Breast epithelium (tissue), 4 donors: ENCODE measurements at places on chromosomes 16 and 17.

GRCh38 chr17:76281573-76282371, 16.6 kb downstream of the UBALD2 start:
- no peak for DNase-seq

DNA sequence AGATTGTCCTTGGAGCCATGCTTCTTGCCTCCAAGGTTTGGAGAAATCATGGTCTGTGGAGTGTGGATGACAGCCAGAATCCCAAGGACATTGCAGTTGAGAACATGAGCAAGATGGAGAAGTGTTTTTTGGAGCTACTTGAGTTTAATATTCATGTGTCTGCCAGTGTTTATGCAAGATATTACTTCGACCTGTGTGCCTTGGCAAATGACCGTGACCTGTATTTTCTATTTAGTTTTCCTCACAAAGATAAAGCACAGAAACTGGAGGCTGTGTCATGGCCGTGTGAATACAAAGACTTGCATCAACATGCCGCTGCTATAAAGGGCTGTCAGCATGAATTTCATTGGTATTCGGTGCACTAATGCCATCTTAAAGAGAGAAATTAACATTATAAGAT, 9.0 kb downstream of the GGA2 start:
- no peak for DNase-seq

- DNase-seq: no peak
Measured at GRCh38 chr16:85372627-85373372, 240.3 kb upstream of the GSE1 start.

GRCh38 chr17:50029185-50029584, 26.7 kb upstream of the ITGA3 start:
- no peak for DNase-seq

DNA sequence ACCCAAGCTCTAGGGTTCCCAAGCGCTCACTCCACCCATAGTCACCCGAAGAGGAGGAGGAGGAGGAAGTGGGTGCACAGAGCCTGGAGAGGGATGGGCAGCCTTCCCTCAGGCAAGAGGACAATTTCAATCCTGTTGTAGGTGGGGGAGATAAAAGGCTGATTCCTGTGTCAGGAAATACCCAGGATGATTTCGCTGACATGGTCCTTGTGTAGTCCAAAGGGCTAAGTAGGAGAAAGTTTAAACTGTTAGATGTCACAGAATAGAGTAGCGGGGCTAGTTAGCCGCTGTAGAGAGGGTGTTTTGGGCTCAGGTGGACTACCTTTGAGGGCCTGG, 1.3 kb upstream of the EXOC7 start:
- DNase-seq: no peak

- no peak for DNase-seq
Measured at GRCh38 chr17:37092071-37092470, 143.3 kb downstream of the AATF start.

DNA sequence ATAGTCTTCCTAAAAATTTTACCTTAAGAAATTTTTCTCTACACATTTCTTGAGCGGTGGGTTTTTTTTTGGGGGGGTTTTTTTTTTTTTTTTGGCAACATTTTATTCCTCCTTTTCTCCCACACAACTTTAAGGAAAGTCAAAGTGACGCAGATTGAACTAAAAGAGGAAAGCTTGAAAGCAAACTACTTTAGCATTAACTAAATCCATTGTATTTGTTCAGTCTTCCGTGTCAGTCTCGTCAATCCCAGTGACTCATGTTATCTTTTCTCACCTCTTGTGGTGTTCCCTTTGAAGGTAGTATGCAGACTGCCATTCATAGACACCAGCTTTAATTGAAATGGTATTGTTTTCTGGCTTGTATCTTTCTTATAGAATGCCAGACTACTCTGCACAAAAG, 39.3 kb downstream of the TADA2A start:
- DNase-seq: no peak

DNA sequence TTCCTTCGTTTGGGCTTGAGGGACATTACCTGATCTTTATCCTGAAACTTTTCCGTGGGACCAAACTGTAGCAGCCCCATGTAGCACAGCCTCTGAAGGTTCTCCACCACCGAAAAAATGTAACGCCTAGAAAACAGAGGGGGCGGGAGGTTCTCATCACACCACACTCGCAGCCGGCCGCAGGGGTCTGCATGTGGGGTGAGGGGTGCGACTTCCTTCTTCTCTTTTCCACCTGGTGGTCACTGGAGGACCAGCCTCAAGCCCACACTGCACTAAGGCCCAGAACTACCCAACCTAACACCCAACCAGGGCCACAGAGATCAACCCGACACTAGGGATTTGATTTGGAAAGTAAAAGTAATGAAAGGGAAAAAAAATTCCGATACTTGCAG, 57.1 kb downstream of the GTF3C1 start:
- DNase-seq: no peak
